ENCODE measurements at places on chromosomes 2 and 18.

DNA sequence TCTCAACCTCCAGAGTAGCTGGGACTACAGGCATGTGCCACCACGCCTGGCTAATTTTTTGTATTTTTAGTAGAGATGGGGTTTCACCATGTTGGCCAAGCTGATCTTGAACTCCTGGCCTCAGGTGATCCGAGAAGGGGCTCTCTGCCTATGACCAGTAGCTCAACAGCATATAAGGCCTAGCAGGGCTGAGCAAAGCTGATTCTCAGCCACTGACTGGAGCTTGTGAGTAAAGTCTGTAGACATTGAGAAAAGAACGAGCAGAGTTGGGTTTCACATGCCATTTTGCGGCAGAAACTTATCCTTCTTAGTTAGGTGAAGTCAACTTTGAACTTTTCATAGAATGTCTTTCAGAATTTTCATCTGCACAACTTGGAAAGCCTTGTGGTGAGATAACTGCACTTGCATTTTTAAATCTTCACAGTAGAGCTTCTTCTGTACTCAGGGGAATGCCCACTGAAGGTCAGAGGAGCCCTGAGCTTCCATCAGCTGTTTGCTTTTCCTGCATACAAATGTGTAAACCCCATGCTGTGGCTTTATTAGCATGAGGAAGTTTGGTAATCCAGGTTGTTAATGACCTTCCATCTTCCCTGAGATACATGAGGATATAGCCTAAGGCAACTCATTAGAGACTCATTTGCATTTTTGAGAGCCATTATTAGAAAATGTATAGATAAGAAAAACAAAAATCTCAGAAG, 602.4 kb downstream of the METTL4 start:
- DNase-seq = no peak

- DNase-seq = peak; percentile 54
Observed at GRCh38 chr2:121699421-121700333, 37.0 kb downstream of the NIFK start.

DNA sequence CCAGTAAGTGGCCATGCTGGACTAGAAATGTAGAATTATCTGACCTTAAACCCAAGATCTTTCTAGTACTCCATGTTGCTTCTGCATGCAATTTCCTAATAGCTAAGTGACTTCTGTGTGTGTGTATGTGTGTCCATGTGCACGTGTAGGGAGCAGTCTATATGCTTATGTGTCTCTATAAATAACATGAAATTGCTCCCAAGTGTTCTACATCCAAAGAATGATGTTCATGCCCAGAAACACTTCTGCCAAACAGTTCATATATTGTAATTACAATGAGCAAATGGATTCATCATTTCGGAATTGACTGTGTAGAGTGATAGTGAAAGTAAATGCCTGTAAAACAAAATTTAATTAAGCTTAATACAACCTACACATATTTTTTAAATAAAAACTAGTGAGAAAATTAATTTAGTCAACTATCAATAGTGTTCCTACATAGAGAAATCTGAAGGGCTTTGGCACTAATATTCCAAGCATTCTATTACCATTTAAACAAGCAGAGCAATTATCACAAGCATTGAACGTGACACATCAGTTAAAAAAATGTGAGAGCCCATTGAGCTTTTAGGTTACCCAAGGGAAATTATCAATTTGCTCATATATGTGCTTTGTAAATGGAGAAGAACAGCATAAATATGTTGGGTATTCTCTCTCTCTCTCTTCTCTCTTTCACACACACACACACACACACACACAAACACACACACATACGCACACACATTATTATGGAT, 1067.4 kb downstream of the CNTNAP5 start:
- no peak for DNase-seq

DNA sequence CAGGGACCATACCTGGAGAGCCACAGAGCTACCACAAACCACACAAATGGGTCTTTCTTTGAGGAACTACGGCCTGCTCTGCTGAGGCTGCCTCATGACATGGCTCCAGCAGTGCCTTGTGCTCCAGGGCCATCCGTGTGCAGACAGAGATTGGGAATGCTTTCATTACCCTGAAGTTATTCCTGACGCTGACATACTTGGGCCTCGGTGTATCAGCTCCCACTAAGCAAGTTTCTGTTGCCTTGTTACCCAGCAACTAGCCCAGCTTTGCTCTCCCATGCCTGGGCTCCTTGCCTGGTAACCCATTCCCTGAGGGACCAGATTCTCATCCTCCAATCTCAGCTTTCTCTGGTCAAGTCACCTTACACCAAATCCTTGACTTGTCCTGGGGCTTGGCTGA, 80.3 kb upstream of the FZD7 start:
- DNase-seq = no peak

GRCh38 chr18:39666541-39666940, 2100.9 kb upstream of the CELF4 start:
- no peak for DNase-seq

- DNase-seq = no peak
Observed at GRCh38 chr18:32670727-32671126, 102.1 kb downstream of the KLHL14 start.

- no peak for DNase-seq
Observed at GRCh38 chr2:177419274-177419673, 26.7 kb downstream of the AGPS start.

DNA sequence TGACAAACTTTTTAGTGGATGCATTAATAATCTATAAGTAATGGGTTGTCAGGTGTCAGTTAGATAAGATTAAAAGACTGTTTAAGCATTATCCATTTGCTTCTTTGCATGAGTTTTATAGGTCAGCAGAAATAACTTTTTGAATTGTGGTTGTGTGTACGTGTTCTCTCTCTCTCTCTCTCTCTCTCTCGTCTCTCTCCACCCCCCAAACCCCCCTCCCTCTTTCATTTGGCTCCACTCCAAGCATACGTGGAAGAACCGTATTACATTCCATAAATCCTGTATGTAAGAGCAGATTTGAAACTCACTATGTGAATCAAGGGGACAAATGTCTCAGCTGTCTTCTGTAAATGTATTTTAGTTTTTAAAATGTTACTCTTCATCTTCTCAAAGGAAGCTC, 120.2 kb downstream of the MEIS1 start:
- no peak for DNase-seq

DNA sequence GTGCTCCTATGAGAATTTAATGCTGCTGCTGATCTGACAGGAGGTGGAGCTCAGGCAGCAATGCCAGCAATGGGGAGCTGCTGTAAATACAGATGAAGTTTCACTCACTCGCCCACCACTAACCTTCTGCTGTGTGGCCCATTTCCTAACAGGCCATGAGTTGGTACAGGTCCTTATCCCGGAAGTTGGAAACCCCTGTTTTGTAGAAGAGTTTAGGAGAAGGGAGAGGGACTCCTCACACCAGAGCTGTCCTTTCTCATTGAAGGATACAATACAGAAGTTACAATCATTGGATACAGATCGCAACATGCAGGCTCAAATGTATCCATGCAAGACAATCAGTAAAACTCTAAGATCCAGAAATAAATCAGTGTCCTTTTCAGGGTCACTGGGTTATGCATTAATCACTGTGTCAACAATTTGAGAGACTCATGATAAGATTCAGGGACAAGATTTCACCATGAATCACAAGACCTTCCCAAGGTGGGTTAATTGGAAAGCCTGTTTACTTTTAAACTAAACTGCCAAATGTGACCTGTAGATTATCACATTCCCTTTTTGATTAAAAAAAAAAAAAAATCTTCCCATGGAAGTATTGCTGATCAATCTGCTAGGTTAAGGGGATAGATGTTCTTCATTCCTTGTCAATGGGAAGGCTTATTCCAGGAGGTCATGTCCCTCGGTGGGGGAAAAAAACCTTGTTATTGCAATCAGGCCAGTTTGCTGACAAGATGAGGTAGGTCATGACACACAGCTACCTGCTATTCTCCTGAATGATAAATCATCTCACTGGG, 97.2 kb downstream of the SP100 start:
- DNase-seq = no peak

DNA sequence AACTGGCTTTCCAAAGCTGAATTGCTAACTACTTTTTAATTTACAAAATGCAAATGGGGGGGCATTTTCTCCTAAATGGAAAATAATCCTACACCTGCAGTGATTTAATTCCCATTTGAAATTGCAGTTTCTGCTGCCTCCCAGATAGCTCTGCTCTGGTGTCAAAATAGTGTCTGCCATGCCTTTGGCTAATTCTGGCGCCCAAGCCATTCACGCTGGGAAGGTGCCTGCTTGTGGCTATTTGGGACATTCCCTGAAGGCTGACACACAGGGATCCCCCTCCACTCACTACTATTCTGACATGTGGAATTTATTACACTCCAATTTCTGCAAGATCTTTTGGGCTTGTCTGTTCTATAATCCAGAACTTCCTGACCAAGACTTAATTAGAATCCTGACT, 128.3 kb upstream of the SIX3 start:
- no peak for DNase-seq

DNA sequence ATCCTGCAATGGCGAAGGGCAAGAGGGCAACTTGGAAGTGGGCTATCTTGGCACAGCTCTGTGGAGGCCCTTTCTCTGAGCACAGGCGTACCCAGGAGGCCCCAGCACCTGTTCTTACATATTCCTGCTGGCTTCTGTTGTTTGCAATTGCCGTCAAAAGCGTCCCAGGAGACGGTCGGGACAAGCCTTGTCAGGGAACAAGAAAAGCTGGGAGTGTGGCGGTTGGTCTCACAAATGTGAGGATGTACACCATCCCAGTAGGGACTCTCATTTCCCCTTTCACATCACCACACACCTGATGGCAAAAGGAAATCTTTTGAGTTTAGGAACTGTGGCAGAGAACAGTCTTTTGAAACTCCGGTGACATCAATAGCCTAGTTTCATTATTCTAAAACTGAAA, 94.7 kb upstream of the EFEMP1 start:
- no peak for DNase-seq

GRCh38 chr2:69165091-69165880, 152.3 kb downstream of the ANTXR1 start:
- DNase-seq = no peak

GRCh38 chr2:164498836-164499235, 122.4 kb downstream of the GRB14 start:
- no peak for DNase-seq

DNA sequence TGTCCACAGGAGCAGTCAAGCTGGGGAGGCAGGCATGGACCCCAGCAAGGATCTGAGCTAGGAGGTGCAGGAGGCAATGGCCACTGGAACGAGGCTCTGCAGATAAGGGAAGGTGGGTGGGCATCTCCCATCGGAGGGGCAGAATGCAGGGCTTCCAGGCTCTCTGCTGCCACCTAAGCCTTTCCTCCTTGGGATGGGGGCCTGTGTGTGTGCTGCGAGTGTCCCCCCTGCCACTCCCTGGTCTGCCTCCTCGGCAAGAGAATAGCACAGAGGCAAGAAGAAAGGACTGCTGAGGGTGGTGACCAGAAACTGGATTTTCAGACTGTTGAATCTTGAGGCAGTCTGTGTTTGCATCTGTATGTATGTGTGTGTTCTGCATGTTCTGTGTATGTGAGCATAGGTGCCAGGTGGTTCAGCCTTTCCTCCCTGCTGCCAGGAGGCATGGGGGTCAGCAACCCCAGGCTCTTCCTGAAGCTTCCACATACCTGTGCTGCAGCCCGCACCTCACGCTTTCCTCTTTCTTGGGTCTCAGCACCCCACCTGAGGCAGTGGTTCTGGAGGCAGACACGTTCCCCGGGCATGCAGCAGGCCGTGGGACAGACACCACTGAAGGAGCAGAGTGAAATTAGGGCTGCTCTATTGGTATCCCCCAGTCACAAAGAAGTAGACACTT, 86.7 kb downstream of the EPAS1 start:
- DNase-seq = no peak

GRCh38 chr2:64692401-64692800, 38.7 kb upstream of the SERTAD2 start:
- no peak for DNase-seq

GRCh38 chr2:58045580-58046334, 849 bp upstream of the VRK2 start:
- no peak for DNase-seq

- no peak for DNase-seq
Observed at GRCh38 chr18:78304192-78305164, 675.1 kb upstream of the SALL3 start.

DNA sequence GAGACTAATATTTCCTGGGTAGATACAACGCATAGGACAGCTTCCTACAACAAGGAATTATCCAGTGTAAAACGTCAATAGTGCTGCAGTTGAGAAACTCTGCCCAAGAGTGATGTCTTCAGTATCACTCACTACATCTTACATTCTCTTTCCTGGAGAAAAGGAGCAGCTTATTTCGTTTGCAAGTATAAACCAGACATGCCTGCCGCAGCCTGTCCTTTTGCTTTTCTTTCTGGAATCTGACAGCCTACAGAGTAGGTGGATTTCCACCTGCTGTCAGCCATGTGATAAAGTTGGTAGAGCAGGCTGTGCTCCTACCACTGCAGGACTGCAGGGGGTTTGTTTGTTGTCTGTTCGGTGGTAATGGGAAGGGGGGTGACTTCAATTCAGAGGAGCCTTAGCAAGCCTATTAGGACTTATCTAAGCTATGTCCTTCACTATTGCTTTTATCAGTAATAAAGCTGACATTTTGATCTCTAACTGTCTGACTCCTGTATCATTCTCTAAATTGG, 439.1 kb downstream of the GRB14 start:
- DNase-seq = no peak

- DNase-seq = no peak
Observed at GRCh38 chr2:210318891-210319290, 3.9 kb upstream of the MYL1 start.

DNA sequence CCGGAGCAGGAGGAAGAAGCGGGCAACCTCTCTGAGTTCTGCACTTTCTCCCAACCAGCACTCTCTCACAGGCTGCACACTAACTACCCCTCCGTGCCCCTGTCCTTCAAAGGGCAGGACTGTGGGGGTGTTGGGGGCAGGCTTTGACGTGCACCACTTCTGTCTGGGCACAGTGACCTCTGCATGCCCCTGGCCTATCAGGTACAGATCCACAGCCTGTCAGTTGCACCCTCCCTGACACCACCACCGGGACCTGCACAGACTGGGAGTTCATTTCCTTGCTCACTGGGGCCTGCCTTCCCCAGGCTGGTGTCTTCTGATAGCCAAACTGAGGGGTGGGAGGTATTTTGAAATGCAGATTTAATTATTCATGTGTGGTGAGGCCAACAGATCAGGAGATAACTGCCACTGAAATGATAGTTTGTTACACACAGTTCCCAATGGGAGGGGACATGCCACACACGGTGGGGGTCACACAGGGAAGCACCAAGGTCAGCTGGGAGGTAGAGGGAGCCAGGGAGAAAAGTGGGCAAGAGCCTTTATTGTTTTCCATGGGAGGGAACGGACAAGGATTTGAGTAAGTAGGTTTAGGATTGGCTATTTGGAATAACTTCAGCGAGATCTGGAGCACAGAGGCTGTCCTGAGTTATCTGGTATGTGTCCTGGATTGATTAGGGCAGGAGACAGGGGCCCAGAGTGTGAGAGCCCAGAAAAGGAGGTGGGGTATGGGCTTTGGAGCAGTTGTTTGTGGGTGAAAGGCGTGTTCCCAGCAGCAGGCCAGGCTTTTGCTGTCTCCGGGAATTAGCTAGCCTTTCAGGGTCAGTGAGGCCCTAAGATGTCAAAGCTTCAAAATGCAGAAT, 251.6 kb downstream of the AFF3 start:
- DNase-seq = no peak

DNA sequence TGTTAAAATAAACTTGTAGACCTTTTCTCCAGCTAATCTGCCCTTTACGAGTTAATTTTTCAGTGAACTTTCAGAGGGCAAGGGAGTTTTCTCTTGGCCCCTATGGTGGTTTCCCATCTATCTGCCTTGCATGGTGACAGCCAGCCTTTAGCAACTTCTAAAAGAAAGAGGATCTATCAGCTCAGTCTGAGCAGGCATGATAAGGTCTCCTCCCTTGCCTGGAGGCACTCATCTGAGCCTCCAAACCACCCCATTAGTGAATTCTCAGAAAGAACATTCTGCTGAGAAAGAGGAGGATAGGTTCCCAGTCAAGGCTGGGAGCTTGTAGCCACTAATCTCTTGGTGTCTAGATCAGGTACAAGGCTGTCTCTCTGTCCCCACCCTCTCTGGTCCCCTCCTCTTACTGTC, 10.7 kb upstream of the GYPC start:
- DNase-seq = no peak
